Stimulated activated CD4-positive, alpha-beta T cell treated with anti-CD3 and anti-CD28 coated beads, TNF-alpha, amount 100 ng/mL, for 1 hour (primary cell): ENCODE measurements at places on chromosomes 12 and 14.

DNA sequence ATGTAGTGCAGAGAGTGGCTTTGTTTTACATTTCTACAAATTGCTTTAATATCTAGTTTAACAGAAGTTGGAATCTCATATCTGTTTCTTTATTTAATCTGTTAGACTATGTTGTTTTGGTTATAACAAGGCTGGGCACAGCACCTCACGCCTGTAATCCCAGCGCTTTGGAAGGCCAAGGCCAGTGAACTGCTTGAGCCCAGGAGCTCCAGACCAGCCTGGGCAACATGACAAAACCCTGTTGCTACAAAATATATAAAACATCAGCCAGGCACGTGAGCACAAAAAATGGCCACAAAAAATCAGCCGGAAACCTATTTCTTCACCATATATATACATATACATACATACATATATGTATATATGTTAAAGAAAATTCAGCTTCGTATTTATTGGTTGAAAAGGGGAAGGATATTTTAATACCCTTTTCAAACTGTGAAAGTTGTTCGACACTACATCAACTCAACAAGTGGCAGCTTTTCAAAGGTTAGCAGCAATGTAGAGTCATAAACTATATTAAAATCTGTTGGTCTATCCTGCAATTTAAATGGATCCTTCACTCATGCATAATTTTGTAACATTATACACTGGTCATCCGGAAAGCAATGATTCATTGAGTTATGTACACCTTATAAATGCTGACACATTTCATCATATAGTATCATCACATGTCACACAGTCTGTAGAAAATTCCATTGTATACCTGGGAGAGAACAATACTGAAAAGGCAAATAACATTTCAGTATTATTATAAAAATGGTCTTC is 7.1 kb downstream of the NR2C1 start:
- DNase-seq: no peak

GRCh38 chr14:74608959-74609611 is 3.0 kb downstream of the LTBP2 start:
- peak; percentile 81 for DNase-seq

GRCh38 chr14:65373671-65374039 is 38.9 kb upstream of the FUT8 start:
- DNase-seq: no peak

DNA sequence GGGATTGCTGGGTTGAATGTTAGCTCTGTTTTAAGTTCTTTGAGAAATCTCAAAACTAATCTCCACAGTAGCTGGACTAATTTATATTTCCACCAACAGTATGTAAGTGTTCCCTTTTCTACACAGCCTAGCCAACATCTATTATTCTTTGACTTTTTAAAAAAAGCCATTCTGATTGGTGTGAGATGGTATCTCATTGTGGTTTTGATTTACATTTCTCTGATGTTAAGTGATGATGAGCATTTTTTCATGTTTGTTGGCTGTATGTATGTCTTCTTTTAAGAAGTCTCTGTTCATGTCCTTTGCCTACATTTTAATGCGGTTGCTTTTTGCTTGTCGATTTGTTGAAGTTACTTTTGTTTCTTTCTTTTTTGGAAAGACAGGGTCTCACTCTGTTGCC is 301.1 kb upstream of the OR4E1 start:
- no peak for DNase-seq

DNA sequence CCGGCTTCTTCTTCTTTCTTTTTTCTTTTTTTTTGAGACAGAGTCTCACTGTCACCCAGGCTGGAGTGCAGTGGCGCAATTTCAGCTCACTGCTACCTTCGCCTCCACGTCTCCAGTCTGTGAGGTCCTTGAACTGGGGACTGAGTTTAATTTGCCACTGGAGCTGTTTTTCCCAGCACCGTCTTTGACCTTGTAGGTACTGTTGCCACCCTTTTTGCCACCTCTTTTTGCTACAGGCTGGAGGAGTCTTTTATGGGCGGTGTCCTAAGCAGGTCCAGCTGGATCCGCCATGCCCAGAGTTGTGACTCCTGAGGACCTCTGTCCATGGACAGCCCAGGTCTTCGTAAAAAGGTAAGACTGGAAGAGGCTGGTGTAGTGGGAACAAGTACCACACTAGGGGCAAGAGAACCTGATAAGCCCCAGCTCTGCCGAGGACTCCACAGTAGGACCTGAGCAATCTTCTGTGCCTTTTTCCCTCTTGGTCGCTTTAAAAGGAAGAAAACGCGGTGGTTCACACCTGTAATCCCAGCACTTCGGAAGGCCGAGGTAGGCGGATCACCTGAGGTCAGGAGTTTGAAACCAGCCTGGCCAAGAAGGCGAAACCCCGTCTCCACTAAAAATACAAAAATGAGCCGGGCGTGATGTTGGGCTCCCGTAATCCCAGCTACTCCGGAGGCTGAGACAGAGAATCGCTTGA is 946 bp downstream of the RNU4-2 start:
- no peak for DNase-seq

DNA sequence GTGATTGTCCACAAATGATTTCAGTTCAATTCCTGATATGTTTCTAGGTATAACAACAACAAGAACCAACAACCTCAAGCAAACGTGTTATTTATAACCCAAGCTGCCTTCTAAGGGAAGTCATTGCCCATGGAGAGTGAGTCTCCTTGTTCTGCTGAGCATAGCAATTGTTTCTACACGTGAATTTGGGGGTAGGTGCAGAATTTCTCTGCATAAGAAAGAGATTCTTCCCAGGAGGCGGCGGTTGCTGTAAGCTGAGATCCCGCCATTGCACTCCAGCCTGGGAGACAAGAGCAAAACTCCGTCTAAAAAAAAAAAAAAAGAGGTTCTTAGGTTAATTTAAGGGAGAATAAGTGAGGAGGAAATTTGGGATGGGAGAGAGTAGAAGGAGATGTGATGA is 226.5 kb upstream of the PELI2 start:
- DNase-seq: no peak

DNA sequence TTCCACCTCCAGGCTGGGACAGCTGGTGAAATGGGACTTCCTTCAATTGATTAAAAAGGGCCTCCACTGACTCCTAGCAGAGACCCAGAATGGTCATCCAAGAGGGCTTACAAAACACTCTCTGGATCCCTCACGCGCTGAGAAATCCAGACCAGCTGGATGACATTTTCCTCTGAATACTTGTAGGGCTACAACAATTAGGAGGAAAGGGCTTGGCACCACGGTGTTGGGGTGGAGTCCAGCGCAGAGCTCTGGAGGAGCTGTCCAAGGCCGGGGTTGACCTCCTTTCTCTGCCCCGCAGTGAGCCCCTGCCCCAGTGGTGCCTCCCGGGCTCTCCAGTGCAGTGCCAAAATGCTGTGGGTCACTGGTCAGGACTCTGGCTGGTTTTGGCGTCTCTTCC is 189.0 kb upstream of the CCND2 start:
- DNase-seq: no peak

GRCh38 chr12:49327887-49328286 is 4.8 kb downstream of the TROAP start:
- DNase-seq: no peak

- no peak for DNase-seq
These were observed 57.2 kb upstream of the NTF3 start for GRCh38 chr12:5374713-5375112.

DNA sequence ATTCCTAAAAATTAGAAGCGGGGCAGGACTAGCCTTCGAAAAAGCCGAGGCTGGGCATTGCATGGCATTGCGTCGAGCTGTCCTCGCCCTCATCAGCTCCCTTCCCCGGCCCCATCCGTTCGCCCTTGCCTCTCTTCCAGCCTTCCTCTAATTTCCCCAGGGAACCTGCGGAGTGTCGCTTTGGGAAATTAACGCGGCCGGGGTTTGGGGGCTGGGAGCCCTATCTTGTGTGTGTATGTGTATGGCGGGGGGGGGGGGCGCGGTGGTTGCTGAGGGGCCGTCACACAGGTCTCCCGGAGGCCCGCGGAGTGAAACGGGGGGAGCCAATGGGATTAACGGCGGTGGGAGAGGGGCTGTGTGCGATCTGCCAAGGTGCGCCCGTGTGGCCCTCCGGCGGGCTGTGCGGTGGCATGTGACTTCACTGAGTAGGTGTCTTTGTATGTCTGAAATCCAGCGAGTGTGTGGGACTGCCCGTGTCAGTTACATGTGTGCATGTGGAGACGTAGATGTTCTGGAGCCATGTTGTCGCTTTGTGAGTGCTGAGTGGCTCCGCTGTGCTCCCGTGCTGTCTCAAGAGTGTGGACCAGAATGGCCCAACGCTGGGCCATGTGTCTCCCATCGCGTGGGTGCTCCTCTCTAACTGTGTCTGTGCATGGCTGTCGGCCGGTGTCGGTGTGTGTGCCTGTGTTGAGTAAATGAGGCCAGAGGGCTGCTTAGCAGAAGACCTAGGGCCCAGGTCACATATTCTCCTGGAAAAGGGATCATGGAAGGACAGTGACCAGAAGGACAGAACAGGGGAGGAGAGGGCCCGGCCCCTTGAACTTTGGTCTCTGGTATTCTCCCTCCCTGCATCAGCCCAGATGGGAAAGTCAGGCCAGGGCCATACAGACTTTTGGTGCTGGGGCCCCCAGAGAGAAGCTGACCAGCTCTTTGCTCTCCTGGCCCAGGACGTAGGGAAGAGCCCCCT is 1.5 kb downstream of the PTMS start:
- DNase-seq: no peak

GRCh38 chr12:109109746-109110350 is 6.5 kb upstream of the ACACB start:
- no peak for DNase-seq

- DNase-seq: no peak
These were observed 1.1 kb downstream of the RTRAF start for GRCh38 chr14:51990488-51990887.

- DNase-seq: no peak
These were observed 1.1 kb downstream of the IFNG start for GRCh38 chr12:68158432-68158831.

DNA sequence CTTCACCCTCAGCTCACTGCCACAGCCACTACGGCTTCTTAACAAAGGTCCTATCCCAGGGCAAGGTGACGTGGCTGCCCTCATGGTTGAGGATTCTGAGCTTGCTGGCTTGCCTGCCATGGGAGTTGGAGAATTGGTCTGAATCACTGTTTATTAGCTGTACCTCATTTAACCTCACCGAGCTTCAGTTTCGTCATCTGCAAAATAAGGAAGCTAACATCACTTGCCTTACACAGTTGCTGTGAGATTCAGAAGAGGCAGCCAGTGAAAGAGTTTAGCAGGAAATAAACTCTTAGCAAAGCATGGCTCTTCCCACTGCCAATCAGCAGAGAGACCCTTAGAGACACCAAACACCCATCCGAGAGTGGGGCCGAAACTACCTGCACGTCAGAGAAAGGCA is 90.1 kb upstream of the KCNA1 start:
- no peak for DNase-seq
